ENCODE measurements at places on chromosomes 2 and 18. TPM values are rescaled to one million over a fixed set of nuclear protein-coding genes. Genes with fewer than 3 reads are reported as not detected.

- no peak for DNase-seq
Measured at GRCh38 chr2:166900700-166901099, 12.4 kb downstream of the XIRP2 start.

- no peak for DNase-seq
Measured at GRCh38 chr18:38019292-38019691, 453.7 kb upstream of the CELF4 start.

SERPINB2 gene
- 12.4 TPM for polyA plus RNA-seq

GRCh38 chr2:55115761-55116597 is 65.7 kb upstream of the RTN4 start:
- DNase-seq: no peak

MAP3K19 gene
- not detected for polyA plus RNA-seq

GRCh38 chr2:190267302-190267701 is 52.3 kb downstream of the HIBCH start:
- DNase-seq: no peak

GRCh38 chr2:46735108-46735691 is 180.4 kb downstream of the MCFD2 start:
- DNase-seq: no peak

GRCh38 chr2:215684448-215685237 is 248.8 kb upstream of the FN1 start:
- DNase-seq: no peak

HAAO gene
- 51.3 TPM for polyA plus RNA-seq

ERMN gene
- 0.26 TPM for polyA plus RNA-seq

DNA sequence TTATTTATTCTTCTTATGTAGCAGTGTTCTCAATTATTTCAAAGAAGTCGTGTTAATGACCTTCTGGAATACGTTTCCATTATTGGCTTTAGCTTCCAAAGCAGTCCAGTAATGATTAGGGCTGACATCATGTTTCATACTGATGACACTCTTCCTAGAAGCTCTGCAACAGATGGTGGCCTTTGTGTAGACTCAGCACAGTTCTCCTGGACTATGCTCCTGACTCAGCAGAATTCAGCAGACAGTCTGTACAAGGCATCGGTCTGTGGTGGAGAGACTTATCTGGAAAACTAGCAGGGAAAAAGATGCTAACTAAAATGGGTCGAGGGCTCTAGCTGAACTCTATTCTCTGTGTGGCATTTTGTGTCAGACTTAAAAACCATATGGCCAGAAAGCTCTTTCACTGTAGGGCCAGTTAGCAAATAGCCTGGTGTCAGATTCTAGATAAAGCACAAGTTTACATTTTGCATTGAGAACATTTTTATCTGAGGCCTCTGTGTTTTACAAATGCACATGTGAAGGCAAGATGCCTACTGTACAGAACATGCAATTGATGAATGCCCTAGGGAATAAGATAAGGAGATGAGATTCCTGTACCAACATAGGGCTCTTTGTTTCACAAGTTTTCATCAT is 35.1 kb downstream of the GULP1 start:
- DNase-seq: no peak

MOCOS gene
- 0.25 TPM for polyA plus RNA-seq

ST8SIA5 gene
- 0.32 TPM for polyA plus RNA-seq

- DNase-seq: no peak
Measured at GRCh38 chr2:172922306-172922705, 153.3 kb upstream of the MAP3K20 start.

DNA sequence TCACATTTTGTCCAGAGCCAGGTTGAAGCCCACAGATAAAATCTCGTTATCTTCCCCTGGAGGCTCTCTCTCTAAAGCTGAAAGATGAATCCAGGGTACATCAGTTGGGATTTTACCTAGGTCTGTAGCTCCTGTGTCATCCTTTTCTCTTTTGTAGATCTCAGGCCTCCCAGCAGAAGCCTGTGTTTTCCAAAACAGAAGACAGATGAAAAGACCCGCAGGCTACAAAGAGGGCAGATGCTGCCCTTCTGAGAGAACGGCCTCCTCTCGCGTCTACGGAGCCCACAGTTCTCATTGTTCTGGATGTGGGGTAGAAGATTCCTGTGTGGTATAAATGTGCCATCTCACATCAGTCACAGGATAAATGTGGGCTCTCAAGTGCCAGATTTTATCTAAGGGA is 139.5 kb downstream of the SUCLG1 start:
- no peak for DNase-seq

UGT1A10 gene
- polyA plus RNA-seq: not detected

PAIP2B gene
- polyA plus RNA-seq: 0.42 TPM

FNDC4 gene
- not detected for polyA plus RNA-seq

GRCh38 chr2:7661502-7661901 is 744.3 kb downstream of the RNF144A start:
- no peak for DNase-seq

DNA sequence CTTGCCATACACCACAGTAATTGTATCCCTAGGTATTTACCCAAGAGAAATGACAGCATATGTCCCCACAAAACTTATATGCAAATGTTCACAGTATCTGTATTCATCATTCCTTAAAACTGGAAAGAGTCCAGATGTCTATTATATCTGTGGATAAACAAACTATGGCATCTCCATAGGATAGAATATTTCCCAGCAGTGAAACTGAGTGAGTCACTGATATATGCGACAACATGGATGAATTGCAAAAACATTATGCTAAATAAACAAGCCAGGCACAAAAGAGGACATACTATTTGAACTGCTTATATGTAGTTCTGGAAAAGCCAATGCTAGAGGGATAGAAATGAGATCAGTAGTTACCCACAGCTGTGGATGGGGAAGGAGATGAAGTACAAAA is 359.4 kb upstream of the DSEL start:
- no peak for DNase-seq

DNA sequence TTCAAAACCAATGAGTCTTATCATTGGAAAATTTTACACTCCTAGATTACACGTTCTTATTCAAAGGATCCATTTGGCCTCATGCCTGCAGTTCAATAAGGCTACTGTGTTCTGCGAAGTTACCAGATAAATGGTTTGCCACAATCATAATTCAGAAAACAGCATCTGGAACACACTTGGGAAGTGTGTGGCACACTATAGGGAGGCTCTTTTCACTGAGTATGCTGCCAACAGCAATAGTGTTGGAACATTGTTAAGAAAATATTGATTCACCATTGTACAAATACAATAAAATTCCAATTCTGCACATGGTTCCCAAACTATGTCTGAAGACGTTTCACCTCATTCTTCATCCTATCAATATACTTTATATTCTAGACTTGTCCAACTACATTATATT is 141.4 kb upstream of the DOK6 start:
- no peak for DNase-seq

GRCh38 chr2:207202645-207203044 is 36.9 kb upstream of the KLF7 start:
- no peak for DNase-seq

GRCh38 chr18:70523792-70524182 is 234.9 kb downstream of the SOCS6 start:
- DNase-seq: no peak

DNA sequence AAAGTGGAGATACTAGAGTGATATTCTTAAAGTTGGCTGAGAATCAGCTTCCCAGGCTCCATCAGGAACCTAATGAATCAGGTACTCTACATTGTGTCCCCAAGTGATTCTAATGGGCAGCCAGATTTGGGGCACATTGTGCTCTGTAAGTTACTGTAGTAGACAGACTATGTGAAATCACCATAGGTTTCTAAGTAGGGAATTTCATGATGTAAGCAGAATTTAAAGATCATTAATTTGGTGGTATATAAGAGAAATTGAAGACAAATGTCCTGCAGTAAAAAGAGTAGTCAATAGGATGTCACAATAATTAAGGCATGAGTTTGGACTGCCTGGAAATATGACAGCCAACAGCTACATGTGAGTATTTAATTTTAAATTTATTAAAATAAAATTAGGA is 602.4 kb upstream of the ACVR2A start:
- no peak for DNase-seq

DNA sequence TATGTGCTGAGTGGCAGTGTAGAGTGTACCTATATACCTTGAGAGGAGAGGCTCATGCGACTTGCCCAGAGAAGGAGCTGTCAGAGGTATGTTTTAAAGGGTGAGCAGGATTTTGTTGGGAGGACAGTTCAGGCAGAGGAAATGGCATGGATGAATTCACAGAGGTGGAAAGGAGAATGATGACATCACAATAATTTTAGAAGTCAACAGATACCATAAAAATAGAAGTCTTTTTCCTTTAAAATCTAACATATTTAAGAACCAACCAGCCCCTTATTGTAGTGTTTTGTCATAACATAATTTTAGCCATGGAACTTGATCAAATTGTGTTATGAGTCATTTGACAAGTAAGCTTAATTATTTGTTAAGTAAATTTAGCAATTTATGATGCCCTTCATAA is 538.1 kb upstream of the GYPC start:
- no peak for DNase-seq

DNA sequence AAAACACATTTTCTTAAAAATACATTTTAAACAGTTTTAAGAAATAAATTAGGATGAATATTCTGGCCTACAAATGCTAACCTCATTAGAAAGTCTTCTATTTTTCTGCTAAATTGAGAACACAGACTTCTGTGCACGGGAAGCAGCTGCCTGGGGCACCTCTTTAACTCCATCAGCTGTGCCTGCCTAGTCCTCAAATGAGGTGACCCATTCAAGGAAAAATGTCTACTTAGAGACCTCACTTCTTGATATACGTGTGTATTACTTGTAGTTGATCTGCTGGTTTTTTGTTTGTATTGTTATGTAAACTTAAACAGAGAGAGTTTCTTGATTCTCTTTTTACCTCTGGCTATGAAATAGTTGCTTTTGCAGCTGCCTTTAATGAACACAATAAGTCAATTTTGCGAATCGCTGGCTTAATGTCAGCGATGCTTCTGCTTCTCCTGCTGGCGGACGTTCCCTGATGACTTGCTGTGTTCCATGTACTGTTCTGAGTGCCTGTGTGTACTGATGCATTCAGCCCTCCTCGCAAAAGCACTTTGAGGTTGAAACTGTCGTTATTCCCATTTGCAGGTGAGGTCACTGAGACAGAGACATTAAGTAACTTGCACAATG is 88.7 kb upstream of the TXNDC2 start:
- no peak for DNase-seq

- DNase-seq: peak; percentile 46
Measured at GRCh38 chr2:214519258-214519818, 108.5 kb downstream of the VWC2L start.

- DNase-seq: no peak
Measured at GRCh38 chr2:171482877-171483276, 39.4 kb upstream of the CYBRD1 start.

TUBA3E gene
- polyA plus RNA-seq: not detected

- no peak for DNase-seq
Measured at GRCh38 chr2:15588329-15588919, 3.2 kb upstream of the DDX1 start.

NPPC gene
- not detected for polyA plus RNA-seq

UGT1A8 gene
- polyA plus RNA-seq: not detected

DNA sequence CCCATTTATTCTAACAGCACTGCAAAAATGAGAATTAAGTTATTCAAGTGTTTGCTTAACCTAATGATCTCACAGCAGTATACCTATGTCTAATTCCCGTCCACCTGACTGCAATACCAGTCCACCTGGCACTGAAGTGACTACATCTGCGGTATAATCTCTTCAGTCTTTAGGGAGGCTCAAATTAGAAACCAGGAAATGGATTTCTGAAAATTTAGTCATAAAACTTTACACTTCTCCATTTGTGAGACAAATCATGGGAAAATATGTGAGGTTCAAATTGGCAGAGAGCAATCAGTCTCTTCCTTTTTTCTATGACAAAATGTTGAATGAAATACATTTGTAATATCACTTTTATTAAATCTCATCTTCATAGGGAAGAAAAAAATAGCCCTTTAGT is 33.0 kb downstream of the FTCDNL1 start:
- no peak for DNase-seq

DNA sequence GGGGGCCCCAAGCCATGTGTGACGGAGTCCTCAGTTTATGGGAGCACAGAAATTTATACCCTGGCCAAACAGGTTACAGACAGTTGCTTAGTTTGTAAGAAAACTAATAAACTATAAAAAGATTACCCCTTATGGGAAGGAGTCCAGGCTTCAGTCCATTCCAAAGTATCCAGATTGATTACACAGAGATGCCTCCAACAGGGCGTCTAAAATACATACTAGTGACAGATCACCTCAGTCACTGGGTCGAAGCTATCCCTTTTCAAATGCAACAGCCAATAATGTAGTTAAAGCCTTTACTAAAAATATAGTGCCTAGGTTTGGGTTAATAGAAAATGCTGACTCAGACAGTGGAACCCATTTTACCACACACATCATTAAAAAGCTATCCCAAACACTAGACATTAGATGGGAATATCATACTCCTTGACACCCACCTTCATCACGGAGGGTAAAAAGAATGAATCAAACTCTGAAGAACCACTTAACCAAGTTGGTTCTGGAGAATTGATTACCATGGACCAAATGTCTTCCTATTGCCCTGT is 10.7 kb downstream of the PRPF40A start:
- DNase-seq: no peak

DNA sequence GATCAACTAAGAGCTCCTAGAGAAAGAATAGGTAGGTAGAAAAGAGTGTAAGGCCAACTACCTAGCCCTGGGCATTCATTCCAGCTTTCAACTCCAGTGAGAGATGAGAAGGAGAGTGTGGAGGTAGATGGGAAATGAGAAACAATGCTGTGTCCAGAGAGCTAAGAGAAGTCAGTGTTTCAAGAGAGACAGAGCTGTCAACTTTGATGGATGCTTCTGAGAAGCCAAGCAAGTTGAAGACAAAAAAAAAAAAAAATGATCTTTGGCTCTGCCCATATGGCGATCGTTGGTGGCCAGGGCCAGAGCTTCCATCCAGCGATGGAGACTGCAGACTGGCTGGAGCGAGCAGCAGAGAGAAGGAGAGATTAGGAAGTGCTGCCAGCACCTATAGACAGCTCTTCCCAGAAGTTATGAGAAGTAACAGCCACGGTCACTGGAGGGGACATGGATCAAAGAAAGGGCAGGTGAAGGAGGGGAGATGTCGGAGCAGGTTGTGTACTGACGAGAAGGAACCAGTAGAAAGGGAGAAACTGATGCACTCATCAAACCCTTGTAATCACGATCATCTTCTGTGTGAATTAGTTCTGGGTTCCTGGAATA is 112.4 kb upstream of the PPP1CB start:
- no peak for DNase-seq

SLC39A10 gene
- polyA plus RNA-seq: 7.0 TPM

DNA sequence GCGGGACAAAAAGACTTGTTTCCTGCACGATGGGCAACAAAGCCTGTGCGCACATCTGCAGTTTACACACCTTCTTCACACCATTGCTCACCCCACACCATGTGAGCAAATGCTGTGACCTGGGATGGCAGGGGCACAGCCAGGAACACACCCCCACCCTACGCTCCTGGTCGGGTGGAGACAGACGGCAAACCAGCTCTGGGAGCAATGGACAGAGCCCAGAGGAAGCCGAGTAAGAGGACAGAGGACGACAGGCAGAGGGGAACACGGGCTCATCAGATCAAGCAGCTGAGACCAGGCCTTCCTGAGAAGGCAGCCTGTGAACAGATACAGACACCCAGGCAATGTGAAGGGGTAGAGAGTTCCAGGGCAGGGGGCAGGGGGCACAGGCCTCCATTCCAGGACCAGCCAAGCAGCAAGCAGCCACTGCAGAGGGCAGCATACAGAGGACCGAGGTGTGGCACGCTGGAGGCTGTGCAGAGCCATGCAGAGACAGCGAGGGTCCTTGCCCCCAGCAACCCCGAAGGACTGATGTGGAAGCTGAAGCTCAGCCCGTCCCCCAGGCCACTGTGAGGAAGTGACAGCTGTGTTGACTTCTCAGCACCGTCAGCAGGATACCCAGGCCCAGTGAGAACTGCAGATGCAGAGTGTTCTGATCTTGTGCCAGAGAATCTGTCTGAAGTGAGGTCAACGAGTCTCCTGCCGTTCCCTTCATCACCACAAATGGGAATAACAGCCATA is 46.2 kb downstream of the PARD6G start:
- no peak for DNase-seq
